ENCODE measurements at places on chromosomes 2 and 18.
A peak's percentile ranks its signal among the peaks of the same experiment; 100 is the strongest.

DNA sequence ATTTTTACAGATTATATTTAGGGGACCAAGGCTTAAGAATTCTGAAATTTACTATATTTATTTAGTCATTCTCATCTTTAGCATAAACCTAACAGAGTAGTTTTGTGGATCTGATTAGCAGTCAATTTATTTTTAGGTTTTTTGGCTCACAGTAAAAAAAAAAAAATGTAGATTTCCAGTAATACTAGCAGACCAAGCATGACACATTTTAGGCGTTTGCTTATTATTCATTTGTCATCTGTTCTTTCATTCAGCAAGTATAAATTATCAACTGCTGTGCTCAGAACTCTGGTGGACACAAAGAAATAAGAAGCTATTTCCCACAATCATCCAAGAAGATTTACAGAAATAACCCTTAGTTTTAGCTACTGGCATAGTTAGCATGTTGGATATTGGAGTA, 20.6 kb downstream of the PDE1A start:
- no peak for DNase-seq

- DNase-seq = no peak
Measured at GRCh38 chr2:166972002-166972401, 83.7 kb downstream of the XIRP2 start.

GRCh38 chr2:203569677-203570316, 34.7 kb upstream of the RAPH1 start:
- no peak for DNase-seq

- no peak for DNase-seq
Measured at GRCh38 chr2:161075701-161076100, 84.5 kb upstream of the TANK start.

- DNase-seq = no peak
Measured at GRCh38 chr2:16239296-16239850, 299.0 kb downstream of the MYCN start.

DNA sequence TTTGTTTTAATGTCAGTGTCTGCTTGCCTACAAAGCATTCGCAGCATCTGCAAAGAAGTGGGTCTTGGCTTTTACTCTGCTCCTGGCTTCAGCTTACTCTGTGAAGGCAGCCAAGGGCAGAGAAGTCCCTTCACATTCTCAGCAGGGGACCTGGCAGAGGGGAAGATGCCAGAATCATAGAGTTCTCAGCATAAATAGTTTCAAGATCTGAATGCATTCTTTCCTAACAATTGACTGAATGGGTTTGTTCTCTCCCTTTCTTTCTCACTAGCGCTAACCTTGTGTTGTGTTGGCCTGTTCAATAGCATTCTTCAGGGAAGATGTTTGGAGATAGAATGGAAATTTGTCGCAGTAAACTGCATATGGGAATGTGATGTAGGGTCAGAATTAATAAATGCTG, 106.9 kb downstream of the FARSB start:
- DNase-seq = no peak

GRCh38 chr2:12998685-12999084, 281.9 kb downstream of the TRIB2 start:
- DNase-seq = no peak

- DNase-seq = no peak
Measured at GRCh38 chr2:236694146-236694888, 124.7 kb downstream of the ACKR3 start.

- DNase-seq = no peak
Measured at GRCh38 chr2:97974471-97974870, 21.3 kb downstream of the TMEM131 start.

GRCh38 chr2:144946263-144946662, 426.3 kb upstream of the ZEB2 start:
- no peak for DNase-seq

- no peak for DNase-seq
Measured at GRCh38 chr2:144143294-144144151, 376.4 kb downstream of the ZEB2 start.

DNA sequence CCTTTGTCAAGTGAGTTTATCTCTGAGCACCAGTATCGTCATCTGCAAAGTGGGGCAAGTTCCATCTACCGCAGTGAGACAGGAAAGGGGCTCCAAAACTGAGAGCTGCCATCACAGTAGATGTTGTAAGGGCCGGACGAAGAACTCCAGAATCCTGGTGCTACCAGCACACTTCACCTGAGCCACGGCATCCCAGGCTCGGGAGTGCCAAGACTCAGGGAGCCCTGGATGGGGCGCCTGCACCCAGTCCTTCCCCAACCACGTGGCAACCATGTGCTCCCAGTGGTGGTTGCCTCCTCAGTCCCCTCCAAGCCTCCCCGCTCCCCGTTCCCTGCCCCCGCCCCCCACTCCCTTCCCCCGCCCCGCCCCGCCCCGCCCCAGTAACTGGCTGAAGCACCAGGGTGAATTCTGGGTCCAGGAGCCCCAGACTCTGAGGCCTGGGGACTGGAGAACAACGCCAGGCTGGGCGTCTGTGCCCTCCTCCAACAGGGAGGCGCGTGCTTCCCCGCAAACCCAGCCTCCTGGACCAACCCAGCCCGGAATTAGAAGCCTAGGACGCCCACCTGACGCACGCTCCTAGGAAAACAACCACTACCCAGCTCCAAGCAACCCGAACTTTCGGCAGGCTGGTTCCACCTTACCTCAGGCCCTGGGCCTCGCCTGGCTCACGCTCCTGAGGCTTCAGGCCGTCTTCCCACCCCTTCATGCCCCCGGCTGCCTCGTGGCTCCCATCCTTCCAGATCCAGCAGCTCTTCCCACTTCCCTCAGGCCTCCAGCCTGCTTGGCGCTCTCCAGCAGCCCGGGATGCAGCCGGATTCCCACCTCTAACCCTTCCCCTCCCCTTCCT, 67.6 kb downstream of the LAMA3 start:
- DNase-seq = no peak

DNA sequence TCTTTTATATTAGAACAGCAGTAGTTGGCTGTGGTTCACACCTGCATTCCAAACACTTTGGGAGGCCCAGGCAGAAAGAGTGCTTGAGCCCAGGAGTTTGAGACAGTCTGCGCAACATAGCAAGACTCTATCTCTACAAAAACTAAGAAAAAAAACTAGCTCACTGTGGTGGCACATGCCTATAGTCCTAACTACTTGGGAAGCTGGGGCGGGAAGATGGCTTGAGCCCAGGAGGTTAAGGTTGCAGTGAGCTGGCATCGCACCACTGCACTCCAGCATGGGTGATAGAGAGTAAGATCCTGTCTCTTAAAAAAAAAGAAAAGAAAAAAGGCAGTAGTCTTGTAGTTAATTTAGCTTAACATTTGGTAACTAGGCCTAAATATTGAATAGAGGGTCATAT, 136.6 kb downstream of the AGPS start:
- no peak for DNase-seq

GRCh38 chr2:107760620-107761364, 65.9 kb upstream of the RGPD4 start:
- no peak for DNase-seq

- no peak for DNase-seq
Measured at GRCh38 chr2:233354971-233355574, 779 bp downstream of the DGKD start.

GRCh38 chr2:151833984-151834383, 5.8 kb upstream of the ARL5A start:
- no peak for DNase-seq

GRCh38 chr18:22674272-22674671, 256.6 kb upstream of the CTAGE1 start:
- DNase-seq = no peak

DNA sequence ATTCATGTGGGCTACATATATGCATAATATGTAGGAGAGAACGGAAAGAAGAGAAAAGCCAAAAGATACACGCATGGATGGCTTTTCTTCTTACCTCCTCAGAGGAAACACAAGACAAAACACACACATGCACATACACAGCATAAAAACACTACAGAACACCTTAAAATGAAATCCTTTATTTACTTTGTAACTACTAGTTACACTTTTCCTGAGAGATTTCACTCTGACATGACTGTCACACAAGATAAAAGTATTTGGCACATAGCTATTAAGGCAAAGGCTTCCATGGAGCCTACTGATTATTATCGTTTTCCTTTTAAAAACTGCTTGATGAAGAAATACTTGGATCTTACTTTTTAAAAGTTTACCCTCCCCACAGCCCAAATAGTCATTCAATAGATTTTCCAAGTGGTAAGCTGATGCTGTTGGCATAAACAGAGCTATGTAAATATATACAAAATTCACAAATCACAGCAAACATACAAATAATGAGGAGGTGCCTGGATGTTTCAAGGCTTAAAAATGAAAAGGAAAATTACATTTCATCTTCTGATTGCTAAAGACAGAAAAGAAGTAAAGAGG, 8.6 kb downstream of the ZEB2 start:
- no peak for DNase-seq

DNA sequence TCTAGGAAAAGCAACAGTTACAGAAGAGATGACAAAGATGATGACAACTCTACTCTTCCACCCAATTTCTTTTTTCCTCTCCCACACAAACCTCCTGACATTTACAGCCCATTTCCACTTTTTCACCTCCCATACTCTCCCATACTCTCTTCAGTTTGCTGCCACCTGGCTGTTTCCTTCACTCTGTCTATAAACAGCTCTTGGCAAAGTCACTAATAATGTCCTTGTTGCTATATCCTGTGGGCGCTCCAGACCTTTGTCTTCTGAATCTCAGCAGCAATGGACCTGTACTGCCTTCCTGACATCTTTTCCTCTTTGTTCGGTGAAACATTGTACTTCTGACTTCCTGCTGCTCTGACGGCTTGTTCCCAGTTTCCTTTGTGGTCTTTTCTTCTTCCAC, 60.7 kb upstream of the CAVIN2 start:
- DNase-seq = no peak

- peak; percentile 91 for DNase-seq
Measured at GRCh38 chr2:165293440-165294420, 54.5 kb downstream of the SCN2A start.

GRCh38 chr2:145914716-145915115, 1394.8 kb upstream of the ZEB2 start:
- DNase-seq = no peak

DNA sequence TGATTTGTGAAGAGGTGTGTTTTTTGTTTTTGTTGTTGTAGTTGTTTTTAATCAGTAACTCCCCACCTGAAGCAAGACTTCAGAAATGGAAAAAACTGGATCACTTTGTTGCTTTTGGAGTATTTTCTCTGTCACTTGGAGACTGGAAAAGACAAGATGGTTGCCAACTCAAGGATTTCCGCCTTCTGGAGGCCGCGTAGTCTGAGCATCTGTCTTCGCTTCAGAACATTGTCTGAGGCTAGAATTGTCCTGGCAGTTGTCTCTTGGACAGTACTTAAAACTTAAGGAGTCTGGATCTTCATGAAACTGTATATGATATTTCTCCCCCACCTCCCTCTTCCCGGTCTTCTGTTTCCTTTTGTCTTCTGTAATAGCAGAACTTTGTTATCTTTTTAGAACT, 67.7 kb downstream of the ARHGAP28 start:
- no peak for DNase-seq

GRCh38 chr2:113854970-113855740, 34.7 kb upstream of the ACTR3 start:
- no peak for DNase-seq

DNA sequence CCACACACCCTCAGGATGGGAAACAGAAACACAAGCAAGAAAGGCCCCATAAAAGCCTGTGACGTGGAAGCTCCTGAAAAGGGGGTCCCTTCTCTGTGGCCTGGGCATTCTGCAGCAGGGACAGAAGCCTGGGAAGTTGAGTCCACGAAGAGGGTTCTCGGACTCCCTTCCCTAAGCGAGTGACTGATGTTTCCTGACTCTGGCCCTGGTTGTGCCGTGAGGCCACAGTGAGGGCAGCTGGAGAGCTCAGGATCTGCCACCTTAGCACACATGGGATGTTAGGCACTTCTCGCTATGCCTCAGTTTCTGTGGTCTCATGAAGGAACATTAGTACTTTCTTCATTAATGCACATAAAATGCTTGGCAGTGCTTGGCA, 87.2 kb upstream of the ZFP36L2 start:
- DNase-seq = no peak

GRCh38 chr2:75489721-75490120, 71.0 kb downstream of the EVA1A start:
- no peak for DNase-seq

DNA sequence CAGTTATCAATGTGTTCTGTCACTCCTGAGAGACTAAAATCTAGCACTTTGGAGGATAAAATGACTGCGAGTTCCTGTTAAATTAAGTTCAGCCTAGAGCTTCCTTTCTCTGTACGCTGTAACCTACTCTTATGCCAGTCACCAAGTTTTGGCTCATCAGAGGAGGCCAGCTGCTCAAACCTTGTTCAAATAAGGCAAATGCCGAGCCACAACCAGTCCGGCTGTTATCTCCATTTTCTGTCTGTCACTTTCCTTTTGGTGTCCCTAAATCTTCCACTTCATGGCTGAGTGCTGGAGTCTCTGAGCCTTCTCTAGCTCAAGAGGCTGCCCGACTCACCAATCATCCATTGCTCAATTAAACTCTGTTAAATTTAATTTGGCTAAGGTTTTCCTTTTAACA, 33.5 kb upstream of the PXDN start:
- DNase-seq = no peak

- peak; percentile 78 for DNase-seq
Measured at GRCh38 chr18:63322908-63323634, 3.5 kb upstream of the BCL2 start.

GRCh38 chr2:54866868-54867267, 143.4 kb downstream of the EML6 start:
- no peak for DNase-seq

GRCh38 chr2:64876137-64876647, 113.0 kb upstream of the SLC1A4 start:
- DNase-seq = no peak

- DNase-seq = no peak
Measured at GRCh38 chr2:217897816-217898806, 104.7 kb downstream of the TNS1 start.

- DNase-seq = no peak
Measured at GRCh38 chr18:54261894-54262293, 7.4 kb upstream of the POLI start.

DNA sequence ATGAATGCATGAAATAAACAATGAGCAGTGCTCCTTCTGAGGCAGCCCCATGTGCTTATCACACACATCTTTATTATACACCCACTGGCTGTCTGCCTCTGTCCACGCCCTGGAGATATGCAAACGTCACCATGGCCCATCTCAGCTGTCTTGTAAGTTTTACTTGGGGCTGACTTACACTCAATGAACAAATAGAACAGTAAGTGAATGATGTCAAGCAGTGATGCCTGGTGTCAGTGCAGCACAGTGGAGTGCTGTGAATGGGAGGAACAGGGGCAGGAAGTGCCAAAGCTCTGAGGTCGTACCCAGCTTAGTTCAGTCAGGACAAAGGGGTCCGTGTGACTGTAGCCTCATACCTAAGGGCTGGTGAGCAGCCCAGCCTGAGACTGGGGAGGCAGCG, 659.5 kb upstream of the HS6ST1 start:
- no peak for DNase-seq

GRCh38 chr18:54389143-54389505, 31.4 kb downstream of the C18orf54 start:
- no peak for DNase-seq

- DNase-seq = no peak
Measured at GRCh38 chr2:215540658-215541057, 104.8 kb upstream of the FN1 start.

DNA sequence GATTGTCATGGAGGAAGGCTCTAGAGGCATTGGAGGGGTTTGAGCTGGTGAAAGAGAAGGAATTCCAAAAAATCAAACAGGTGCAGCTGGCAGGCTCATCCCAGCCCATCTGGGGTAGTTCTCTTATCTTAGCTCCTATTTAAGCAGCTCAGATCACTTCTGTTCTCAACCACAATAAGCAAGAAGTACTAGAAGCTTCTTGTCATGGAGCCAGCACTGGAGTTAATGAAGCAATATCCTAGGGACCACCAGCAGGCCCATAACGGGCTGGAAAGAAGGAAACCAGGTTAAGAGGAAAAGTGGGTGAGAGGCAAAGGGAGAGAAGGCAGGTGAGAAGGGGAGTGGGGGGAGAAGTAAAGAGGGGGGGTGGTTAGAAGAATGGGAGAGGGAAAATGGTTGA, 100.7 kb upstream of the ZFP36L2 start:
- DNase-seq = no peak

All from SK-N-DZ (cell line).